OCI-M1 (cell line): ENCODE measurements at places on chromosomes 12 and 14.

DNA sequence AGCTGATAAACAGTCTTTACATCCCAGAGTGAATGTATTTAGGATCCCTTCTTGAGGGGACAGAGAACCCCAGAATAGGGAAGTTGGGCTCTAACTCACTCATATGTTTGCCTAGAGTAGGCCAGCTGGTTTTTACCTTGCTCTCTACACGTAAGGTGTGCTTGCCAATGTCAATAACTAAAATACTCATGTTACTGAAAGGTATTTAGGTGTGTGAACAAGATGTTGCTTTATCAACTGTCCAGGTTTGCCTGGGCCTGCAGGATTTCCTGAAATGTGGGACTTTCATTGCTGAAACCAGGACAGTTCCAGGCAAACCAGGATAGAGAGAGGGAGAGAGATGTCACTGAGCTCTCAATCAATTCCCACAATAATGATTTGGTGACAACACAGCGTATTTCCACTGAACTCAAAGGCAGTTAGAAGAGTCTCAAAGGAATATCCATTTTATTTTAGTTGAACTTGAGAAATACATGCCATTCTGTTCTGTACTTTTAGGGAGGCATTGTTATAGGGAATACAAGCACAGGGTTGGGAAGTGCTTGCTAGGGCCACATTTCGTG lies 171.7 kb downstream of the NRXN3 start:
- no peak for DNase-seq

DNA sequence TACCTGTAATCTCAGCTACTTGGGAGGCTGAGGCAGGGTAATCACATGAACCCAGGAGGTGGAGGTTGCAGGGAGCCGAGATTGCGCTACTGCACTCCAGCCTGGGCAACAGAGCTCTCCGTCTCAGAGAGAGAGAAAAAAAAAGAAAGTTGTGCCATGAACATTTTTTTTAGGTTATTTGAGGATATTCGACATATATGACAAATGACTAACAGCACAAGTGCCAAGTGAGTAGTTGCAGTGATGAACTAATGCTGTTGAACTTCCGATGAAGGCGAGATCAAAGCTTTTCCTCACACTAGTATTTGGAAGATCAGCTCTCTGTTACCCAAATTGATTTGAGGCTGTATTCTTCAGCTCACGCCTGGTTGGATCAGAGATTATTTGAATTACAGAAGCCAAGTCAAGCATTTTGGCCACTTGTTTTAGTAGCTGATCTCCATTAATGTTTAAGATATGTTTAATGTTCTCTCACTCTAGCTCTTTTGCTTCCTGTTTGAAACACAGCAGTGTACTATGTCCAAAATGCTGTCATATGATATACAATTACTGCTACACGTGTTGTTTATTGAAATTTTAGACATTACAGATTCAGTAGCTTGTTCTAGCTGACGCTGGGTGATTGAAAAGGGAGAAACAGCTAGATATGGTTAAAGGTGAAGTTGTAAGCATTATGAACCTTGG lies 43.4 kb downstream of the WDR20 start:
- no peak for DNase-seq

GRCh38 chr14:37658156-37658555 lies 62.7 kb downstream of the TTC6 start:
- DNase-seq: no peak

- DNase-seq: no peak
These were observed 1.8 kb downstream of the GLRX5 start for GRCh38 chr14:95536671-95537070.

DNA sequence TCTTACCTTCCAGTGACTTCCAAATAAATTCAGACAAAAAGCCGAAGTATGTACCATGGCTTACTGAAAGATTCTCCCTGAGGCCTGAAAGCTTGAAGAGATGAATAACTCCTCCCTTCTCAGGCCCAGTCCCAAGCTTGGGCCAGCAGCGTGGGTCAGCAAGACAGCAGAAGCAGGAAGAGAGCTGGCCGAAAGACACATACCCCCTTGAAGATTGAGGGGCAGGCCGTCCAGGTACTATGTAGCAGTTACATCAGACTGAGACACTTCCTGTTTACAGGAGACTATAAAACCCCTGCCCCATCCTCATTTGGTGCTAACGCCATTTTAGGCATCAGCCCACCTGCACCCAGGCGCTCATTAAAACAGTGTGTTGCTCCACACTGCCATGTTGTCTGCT lies 15.0 kb downstream of the NDUFA12 start:
- DNase-seq: no peak

GRCh38 chr14:37406095-37406494 lies 189.0 kb downstream of the FOXA1 start:
- no peak for DNase-seq

DNA sequence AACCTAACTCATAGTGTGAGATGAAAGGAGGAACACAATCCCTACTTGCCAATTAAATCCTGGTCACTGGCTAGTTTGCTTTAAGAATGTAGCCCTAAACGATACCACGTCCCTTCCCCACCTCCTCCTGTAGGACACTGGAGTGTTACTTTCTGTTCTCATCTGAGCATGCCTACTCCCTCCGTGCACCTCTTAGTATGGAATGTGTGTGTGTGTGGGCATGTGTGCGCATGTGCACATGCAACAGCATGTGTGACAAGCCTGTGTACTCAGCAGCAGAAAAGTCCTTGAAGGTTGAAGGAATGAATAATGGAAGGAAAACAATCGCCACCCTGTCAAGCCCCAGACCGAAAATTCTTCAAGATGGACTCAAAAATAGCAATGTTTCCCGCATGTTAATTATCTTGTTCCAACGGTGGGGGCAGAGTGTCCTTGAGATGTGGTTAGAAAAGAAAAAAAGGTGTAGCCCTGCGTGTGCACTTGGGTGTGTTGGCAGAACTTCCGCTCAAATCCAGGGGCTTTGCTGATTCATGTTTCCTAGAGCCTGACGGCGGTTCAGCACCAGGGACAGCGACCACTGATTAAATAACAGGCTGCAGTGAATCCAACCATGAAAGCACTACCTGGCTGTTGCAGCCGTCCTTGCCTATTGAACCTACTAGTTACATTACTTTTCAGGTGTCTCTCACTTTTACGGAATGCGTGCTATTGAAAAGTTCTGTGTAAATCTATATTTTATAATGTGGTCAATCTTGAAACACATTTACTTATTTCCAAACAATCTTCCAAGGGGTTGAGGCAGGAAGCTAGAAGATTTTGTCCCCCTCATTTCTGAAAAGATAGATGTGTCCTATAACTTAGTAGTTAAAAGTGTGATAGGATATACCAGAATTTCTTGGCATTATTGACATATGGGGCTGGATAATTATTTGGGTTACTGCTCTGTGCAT lies 79.8 kb downstream of the SRRM4 start:
- DNase-seq: peak; percentile 82

DNA sequence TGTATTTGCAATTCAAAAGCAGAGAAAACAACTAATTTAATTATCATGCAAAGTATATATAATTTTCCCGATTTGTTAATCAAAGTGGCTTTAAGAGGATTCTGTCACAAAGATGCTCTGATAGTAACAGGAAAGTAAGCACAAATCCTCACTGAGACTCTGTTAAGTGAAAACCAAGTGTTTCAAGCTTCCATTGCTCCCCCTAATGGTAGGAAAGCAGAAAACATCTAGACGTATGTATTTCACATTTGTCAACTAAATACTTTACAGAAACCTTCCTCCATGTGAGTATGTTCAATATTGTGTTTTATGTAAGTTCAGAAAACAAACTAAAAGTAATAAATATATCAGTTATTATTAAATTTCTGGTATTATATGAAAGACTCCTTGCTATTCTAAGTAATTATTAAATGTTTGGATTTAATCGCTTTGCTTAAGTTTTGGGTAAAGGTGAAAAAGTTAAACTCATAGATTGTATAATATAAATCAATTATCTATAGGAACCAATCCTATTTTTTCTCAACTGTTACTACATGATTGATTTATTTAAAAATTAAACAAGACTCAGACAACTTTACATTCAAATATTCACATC lies 1.5 kb upstream of the NTS start:
- peak; percentile 83 for DNase-seq

- DNase-seq: no peak
These were observed 379.2 kb downstream of the BTG1 start for GRCh38 chr12:91766454-91766853.

DNA sequence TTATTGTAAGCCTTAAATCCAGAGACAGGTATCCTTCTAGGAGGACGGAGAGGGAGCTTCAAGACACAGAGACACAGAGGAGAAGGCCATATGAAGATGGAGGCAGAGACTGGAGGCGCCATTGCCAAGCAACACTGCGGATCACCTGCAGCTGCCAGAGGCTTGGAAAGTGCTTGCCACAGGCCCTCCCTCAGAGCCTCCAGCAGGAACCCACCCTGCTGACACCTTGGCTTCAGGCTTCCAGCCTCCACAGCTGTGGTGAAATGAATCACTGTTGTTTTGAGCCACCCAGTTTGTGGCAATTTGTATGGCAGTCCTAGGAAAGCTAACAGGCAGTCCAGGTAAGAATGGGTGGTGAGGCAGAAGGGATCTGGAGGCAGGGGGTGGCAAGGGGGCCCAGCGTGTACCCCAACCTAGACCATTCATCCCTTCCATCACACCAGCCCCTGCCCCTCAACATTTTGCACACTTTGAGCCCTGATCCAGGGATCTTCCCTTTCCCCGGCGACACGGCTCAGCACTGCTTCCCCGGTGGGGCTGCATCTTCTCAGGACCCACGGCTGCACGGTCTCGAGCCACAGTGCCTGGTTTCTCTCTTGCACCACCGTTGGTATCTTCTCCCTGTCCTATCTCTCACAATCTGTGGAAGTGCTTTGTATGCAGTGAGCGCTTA lies 22.3 kb upstream of the BCDIN3D start:
- no peak for DNase-seq

- peak; percentile 11 for DNase-seq
These were observed 751.5 kb upstream of the ALG10B start for GRCh38 chr12:37565112-37565511.

GRCh38 chr14:80167793-80168448 lies 43.4 kb downstream of the DIO2 start:
- no peak for DNase-seq

DNA sequence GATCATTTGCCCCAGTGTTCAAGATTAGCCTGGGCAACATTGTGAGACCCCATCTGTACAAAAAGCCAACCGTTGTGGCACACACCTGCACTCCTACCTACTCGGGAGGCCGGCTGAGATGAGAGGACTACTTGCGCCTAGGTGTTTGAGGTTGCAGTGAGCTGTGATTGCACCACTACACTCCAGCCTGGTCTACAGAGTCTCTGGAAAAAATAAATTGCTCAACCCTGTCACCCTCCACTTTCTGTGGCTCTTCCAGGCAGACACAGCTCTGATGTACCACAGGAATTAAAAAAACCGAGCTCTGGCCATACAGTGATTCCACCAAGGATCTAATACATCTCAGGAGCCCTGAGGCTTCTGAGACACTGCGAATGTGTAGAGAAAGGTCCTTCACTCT lies 14.4 kb downstream of the TIMELESS start:
- DNase-seq: no peak

- DNase-seq: peak; percentile 86
These were observed at the start of gene ALX1 for GRCh38 chr12:85280165-85280983. Gene ALX1, plus strand, starts transcription at chr12:85280220. Its CDS starts 42 bp downstream, at chr12:85280262.

DNA sequence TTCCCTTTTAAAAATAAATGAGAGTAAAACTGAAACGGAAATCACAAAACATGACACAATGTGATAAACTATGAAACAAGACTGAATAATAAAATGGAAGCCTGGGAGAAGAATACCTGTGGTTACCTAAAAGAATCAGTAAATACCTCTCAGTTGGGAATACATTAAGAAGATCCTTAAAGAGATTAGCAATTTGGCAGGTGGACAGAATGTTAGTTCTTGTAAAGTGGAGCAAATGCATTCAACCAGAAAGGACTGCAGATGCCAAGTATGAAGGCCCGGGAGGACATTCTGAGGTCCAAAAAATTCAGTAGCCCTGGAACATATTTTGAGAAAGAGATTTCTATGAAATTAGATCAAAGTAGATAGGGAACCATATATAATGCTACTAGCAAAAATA lies 861.3 kb upstream of the SEL1L start:
- no peak for DNase-seq

DNA sequence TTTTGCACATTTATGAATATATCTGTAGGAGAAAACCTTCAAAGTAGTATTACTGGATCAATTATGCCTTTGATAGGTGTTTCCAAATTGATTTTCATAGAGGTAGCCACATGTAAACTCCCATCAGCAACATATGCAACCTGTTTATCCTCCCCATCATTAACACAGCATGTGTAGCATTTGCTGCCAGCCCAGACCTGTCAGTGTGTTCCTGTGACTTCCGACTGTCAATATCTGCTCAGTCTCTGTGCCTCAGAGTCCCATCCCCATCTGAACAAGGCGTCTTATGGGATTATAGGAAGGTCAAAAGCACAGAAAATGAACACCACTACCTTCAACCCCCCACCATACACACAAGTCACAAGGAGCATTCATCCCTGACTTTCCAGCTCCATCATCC lies 9.5 kb upstream of the CAPRIN2 start:
- DNase-seq: no peak

GRCh38 chr14:60189923-60190840 lies 25.0 kb upstream of the DHRS7 start:
- no peak for DNase-seq

DNA sequence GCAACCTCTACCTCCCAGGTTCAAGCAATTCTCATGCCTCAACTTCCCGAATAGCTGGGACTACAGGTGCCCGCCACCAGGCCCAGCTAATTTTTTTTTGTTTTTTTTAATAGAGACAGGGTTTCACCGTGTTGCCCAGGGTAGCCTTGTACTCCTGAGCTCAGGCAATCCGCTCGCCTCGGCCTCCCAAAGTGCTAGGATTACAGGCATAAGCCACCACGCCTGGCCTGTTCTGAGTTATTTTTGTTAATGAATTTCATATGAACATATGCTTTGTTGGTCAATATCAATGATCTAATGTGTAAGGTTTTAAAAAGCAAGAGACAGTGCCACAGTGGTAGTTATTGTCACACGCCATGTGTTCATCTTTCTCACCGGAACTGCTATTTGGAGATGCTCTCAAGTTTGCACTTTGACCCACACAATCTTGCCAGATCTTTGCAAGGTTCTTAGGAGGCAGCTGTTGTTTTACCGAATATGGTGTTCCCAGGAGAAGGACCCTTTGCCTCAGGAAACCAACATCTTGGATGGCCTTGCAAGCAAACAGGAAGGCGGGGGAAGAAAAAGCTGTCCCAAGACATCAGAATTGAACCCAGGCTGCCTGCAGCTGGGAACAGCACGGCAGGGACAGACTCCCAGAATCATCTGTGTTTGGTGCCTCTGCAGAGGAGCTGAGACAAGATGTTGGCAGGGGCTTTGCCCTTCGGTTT lies 30.0 kb downstream of the GALNT16 start:
- no peak for DNase-seq

- DNase-seq: no peak
These were observed 66.6 kb upstream of the FAR2 start for GRCh38 chr12:29082522-29082921.

DNA sequence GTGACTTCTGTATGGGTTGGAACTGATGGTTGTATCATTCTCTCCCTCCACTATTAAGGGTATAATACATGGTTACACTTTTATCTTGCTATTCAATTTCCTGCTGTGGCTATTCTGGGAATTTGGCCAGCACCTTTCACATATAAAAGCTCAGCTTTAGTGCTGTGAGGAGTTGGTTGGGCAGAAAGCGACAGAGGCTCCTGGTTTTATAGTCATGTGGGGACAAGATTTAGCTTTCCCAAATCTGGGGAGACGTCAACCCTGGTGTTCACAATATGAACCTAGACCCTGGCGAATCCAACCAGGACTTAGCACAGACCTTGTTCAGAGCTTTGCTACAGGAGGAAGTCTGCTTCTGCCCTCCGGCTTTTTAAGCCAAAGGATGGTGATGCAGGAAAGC lies 36.5 kb downstream of the FOS start:
- peak; percentile 10 for DNase-seq
